A549 treated with CpdA at 1 μM for 4 hours (cell line): ENCODE measurements at places on chromosomes 7 and 10. TPM values are rescaled to one million over a fixed set of nuclear protein-coding genes. Genes with fewer than 3 reads are reported as not detected.

CYP3A4 gene
- not detected in 5 replicates for total RNA-seq

NEUROD6 gene
- total RNA-seq, result not detected in 5 replicates

GPR26 gene
- total RNA-seq, result not detected in 5 replicates

CDNF gene
- total RNA-seq, result 0.81 to 2.4 TPM (median 0.99 TPM) in 5 replicates
